ENCODE measurements at places on chromosomes 16 and 17.

DNA sequence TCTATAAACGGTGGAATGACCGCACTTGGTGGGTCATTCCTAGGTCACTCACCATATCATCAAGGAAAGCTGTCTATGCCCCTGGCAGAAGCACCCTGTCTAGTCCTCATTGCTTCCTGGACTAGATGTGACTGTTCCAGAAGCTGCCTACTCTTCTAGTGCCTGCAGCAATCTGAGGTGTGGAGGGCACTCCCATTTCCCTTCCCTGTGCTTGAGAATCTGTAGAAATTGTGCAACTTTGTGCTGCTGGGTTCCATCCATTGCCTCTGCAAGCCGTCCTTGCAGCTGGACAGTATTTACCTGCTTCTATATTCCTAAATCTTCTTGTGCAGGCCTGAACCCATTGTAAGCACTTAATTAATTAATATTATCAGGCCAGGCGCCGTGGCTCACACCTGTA, 52.1 kb downstream of the CACNG3 start:
- ATAC-seq, result no peak

GRCh38 chr16:10971560-10971961, 27.2 kb downstream of the CLEC16A start:
- peak; percentile 48 for ATAC-seq

GRCh38 chr16:78444-79150, 572 bp downstream of the MPG start:
- peak; percentile 25 for ATAC-seq

GRCh38 chr16:11784038-11784369, 13.1 kb downstream of the ZC3H7A start:
- no peak for ATAC-seq

- no peak for ATAC-seq
Observed at GRCh38 chr17:28499684-28500357, 6.3 kb upstream of the FOXN1 start.

GRCh38 chr16:7206469-7206868, 126.2 kb upstream of the RBFOX1 start:
- no peak for ATAC-seq

- no peak for ATAC-seq
Observed at GRCh38 chr17:61393550-61393903, 6.1 kb upstream of the TBX2 start.

GRCh38 chr16:4660454-4661007, 32.8 kb upstream of the NUDT16L1 start:
- ATAC-seq, result peak; percentile 53

GRCh38 chr16:12063004-12063395, 86.5 kb downstream of the SNX29 start:
- no peak for ATAC-seq

GRCh38 chr16:57388359-57389086, 16.0 kb upstream of the CCL17 start:
- no peak for ATAC-seq

DNA sequence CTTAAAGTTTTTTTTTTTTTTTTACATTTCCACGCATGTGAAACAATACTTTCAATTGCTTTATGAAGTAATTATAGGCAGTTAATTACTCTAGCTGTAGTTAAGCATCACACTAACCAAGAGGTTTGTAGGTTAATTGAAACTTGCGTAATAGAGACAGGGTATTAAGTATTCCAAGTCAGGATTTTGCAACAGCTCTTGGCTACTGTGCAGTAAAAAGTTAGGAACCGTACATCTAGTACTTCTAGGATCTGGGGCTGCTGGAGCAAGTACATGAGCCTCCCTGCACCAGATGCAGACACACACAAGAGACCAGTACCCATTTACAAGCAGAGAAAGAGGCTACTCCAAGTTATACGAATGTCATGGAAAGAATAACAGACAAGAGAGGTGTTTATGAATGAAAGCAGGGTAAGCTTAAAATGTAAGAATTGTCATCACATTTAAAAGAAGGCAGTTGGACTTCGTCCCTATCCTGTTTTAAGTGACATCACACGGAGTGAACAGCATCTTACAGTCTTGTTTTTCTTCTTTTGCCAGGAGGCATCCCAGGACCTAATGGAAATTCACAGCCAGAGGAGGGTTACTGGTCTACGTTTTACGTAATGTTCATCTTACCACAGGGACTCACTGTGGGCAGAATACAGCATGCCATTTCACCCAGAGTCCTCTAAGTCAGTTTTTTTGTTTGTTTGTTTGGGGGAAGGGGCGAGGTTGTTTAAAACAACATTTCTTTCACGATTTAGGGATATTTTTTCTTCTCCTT, 379.6 kb upstream of the PSMD7 start:
- no peak for ATAC-seq

GRCh38 chr16:80299416-80299815, 241.4 kb upstream of the DYNLRB2 start:
- ATAC-seq, result no peak

DNA sequence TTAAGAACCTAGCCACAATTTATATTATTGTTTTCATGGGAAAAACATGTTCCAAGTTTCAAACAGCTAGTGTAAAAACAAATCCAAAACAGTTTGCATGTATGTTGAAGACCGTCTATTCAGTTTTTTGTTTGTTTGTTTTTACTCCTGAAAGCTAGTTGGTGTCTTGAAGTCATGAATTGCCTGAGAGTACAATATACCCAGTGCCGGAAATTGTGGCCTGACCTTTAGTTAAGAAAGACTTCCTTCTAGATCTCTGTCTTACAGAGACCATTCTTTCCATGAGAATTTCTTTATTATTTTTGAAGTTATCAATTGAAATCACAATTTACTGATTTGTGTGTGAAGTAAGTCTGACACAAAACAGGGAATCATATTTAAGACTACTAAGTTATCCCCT, 474.8 kb downstream of the KCNJ2 start:
- ATAC-seq, result no peak

DNA sequence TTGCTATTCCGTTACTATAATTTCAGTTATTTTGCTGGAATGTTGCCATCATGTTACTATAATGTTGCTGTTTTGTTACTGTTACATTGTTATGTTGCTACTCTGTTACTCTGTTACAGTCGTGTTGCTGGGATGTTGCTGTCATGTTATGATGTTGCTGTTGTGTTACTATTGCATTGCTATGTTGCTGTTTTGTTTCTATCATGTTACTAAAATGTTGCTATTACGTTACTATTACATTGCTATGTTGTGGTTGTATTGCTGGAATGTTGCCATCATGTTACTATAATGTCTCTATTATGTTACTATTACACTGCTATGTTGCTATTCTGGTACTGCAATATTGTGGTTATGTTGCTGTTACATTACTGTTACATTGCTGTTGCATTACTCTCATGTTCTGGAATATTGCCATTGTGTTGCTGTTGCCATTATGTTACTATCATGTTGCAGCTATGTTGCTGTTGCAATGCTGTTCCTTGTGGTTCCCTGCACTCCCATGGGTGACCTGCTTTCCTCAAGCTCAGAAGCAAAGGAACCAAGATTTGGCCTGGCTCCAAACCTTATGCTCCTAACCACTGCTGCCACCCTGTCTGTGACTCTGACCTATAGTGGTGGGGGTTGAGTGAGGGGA, 64.4 kb downstream of the ABCC6 start:
- ATAC-seq, result no peak

DNA sequence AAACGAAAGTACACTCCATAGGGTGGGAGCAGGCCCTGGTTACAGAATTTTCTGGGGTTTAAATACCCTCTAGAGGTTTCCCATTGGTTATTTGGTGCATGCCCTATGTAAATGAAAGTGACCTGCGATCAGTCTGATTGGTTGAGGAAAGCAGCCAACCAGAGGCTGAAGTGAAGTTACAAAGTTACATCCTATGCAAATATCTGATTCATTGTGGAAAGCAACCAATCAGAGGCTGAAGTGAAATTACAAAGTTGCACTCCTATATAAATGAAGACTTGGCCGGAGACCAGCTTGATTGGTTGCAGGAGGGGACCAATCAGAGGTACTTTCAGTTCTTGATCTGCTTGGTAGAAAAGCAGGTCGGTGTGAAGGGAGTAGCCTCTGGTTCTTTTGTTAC, 24.4 kb downstream of the NAA60 start:
- peak; percentile 73 for ATAC-seq

DNA sequence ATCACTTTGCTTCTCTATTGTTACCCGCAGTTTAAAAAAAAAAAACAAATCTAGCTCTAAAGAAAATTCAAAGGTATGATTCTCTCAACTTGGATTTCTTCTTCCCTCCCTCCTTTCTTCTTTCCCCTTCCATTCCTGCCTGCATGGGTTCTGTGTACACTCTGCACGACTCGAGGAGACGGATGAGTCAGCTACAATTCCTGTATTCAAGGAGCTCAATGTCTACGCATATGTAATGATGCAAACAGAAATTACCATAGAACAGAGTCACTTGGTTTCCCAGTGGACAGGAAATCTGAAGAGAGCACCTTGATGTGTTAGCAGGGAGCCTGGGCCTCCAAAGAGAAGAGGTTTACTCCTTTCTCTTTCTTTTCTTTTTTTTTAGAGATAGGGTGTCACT, 92.3 kb downstream of the VPS53 start:
- ATAC-seq, result peak; percentile 99

GRCh38 chr16:19315889-19316433, 30.4 kb downstream of the CLEC19A start:
- ATAC-seq, result no peak

GRCh38 chr17:31549121-31549524, 157.6 kb downstream of the RAB11FIP4 start:
- peak; percentile 3 for ATAC-seq

DNA sequence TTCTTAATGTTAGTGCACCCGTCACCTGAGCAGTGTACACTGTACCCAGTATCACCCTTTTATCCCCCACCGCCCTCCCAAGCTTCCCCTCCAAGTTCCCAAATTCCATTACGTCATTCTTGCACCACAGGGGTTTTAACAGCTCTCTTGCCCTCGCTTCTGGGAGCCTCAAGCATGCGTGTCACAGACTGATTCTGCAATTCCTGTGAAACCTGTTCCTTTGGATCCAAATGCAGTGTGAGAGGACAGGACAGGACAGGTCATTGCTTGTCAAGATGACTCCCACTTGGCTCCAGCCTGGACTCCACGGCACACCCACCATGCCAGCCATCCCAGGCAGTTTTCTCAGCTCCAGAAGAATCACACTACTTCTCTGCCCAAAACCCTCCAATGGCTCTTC, 44.1 kb downstream of the CYB5D2 start:
- no peak for ATAC-seq

- no peak for ATAC-seq
Observed at GRCh38 chr17:3739422-3740124, 15.9 kb downstream of the HASPIN start.

GRCh38 chr17:74457146-74457819, 9.2 kb upstream of the CD300A start:
- no peak for ATAC-seq

- ATAC-seq, result peak; percentile 28
Observed at GRCh38 chr17:42421507-42422338, 1.3 kb downstream of the CAVIN1 start.

- ATAC-seq, result peak; percentile 86
Observed at GRCh38 chr17:2029911-2030778, at the start of gene DPH1. DPH1 (plus strand) TSS chr17:2030153; CDS start chr17:2030170, 17 bp downstream.

DNA sequence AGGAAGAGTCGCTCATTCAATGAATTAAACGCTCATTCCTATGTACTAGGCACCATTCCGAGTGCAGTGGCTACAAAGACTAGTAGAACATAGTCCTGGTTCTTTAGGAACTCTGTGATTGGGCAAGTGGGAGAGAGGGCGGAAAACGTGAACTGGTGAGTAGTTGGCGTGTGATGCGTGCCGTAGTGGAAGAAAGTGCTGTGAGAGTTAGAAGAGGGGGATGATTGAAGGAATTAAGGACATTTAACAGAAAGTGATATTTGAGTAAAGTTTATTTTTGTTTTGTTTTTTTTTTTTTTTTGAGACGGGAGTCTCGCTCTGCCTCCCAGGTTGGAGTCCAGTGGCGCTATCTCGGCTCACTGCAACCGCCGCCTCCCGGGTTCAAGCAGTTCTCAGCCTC, 7.9 kb upstream of the SLFN14 start:
- no peak for ATAC-seq

DNA sequence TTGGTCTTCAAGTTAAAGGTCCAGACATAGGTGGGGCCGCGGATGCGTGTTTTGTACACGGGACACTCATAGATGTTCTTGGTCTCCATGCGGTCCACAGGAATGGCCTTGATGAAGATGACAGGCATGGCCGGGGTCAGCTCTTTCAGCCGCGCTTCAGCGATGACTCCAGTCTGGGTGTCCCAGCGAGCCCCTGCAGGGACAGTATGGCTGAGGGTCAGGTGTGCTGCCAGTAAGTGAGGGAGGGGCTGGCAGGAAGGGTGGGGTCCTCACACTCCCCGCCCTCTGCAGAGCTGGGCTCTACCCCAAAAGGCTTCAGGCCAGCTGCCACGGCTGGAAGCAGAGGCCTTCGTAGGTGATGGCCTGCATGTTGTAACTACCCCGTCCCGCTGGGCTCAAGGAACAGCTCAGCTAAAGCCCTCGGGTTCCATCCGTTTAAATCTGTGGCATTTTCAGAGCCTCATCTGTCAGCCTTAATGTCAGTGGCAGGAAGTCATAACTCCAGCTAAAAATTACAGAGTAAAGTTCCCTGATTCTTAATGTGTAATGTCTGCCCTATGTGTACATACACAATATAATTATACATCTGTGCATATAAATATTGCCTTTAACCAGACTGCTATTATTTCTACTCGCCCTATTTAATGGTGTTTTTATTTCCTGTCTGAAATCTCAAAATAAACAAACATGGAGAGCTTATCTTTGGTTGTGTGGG, 45.7 kb downstream of the PGS1 start:
- no peak for ATAC-seq

- ATAC-seq, result no peak
Observed at GRCh38 chr16:58176608-58177352, 21.1 kb downstream of the CSNK2A2 start.

DNA sequence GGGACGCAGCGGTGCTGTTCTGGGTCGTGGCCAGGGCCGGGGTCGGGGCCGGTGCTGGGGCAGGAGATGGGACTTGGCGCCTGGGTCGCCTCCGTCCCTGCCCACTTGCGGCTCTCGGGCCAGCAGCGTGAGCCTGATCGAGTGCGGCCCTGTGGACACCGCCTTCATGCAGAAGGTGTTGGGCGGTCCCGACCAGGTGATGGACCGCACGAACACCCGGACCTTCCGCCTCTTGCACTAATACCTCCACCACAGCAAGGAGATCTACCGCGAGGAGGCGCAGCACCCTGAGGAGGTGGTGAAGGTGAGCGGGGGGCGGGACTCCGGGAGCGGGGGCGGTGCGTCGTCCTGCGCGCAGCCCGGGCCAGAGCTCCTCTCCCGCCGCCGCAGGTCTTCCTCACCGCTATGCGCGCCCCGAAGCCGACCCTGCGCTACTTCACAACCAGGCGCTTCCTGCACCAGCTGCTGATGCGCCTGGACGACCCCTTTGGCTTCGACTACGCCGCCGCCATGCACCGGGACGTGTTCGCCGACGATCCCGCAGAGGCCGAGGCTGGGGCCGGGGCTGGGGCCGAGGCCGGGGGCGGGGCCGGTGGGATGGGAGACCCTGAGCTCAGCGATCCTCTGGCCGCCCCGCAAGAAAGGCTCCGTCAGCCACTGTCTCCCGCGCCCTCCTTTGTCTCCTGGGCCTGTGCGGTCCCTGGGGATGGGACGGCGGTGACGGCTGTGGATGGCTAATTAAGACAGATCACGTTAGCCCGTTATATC, 4.5 kb upstream of the HSD17B1 start:
- peak; percentile 73 for ATAC-seq

Data from motor neuron (in vitro differentiated cells).